Natural killer cell treated with Interleukin-12 subunit alpha and Interleukin-12 subunit beta and Interleukin-15 and Interleukin-18, amount 100 ng/mL, for 72 hours (primary cell): ENCODE measurements at places on chromosomes 4 and X. TPM values are rescaled to one million over a fixed set of nuclear protein-coding genes. Genes with fewer than 3 reads are reported as not detected.
A peak's percentile ranks its signal among the peaks of the same experiment; 100 is the strongest.

DNA sequence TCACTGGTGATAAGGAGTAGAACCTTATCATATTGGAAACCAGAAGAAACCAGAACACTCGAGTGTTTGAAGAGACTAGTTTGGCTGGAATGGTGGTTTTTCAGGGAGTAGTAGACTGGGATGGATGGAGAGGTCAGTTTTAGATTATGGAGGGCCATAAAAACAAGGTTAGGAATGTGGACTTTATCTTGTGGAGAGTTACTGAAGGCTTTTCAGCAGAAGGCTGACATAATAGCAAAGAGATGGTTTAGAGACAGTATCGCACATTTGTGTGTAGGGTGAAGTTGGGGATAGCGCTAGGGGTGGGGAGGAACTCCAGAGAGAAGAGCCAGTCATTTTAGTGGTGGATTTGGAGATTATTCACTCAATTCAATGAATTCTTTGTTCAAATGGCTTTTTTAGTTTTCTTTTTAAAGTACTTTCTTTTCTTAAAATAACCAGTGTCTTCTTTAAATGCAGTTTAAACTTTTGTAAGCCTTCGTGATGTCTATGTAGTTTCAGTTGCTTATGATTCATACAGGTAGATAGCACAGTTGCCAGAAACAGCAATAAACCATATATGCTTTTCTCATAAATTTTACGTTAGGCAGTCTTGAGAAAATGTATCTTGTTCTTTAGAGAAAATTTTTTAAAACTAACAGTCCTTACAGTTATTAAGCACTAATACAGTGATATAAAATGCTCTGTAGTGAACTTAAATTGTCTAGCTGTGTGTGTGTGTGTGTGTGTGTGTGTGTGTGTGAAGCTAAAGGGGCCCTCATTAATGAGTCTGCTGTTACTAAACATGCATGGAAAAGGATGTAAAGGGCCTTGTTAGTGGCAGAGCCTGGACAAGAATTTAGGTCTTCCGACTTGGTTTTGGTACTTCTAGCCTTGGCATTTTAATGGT lies 3.8 kb downstream of the ARHGAP10 start:
- no peak for DNase-seq

DNA sequence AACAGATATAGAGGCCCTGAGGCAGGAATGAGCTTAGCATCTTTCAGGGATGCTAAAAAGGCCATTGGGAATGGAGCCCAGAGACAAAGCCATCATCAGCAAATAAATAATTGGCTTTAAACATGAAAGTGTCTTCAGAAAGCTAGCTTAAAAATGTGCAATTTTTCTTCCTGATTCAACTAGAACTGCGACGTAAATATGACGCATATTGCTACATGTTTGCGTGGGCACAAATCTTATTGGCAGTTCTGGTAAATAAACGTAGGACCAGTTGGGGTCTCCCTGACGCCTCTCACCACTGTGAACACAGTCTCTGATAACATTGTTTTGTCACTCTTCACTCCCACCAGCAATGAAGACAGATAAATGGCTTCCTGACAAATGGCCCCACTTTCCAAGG lies 97.3 kb upstream of the SRD5A3 start:
- no peak for DNase-seq

- no peak for DNase-seq
Measured at GRCh38 chr4:112082954-112083586, 62.2 kb upstream of the FAM241A start.

GRCh38 chrX:47562615-47563243 lies 1.7 kb downstream of the ARAF start:
- DNase-seq = no peak

ART3 gene
- total RNA-seq = 5.4 TPM

GRCh38 chrX:86014421-86014820 lies 32.9 kb downstream of the CHM start:
- DNase-seq = peak; percentile 64

GRCh38 chr4:135429528-135429927 lies 1227.9 kb upstream of the PABPC4L start:
- DNase-seq = no peak

DNA sequence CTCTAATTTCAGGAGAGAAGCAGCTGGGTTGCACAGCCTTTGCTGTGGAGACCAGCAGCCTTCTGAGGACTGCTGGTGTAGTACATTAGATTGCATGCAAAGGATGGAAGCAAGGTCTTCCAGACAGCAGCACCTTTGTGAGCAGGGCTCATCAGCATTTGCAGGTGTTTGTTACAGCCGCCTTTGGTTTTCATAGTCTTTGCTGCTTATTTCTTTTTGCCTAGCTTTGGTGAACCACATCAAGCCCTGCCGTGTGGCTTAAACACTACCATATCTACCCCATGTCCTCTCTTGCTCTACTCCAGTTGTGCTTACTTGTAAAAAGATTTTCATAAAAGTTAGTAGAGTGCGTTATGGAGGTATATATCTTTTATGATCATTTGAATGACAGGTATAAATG lies 57.5 kb downstream of the MTM1 start:
- no peak for DNase-seq

DNA sequence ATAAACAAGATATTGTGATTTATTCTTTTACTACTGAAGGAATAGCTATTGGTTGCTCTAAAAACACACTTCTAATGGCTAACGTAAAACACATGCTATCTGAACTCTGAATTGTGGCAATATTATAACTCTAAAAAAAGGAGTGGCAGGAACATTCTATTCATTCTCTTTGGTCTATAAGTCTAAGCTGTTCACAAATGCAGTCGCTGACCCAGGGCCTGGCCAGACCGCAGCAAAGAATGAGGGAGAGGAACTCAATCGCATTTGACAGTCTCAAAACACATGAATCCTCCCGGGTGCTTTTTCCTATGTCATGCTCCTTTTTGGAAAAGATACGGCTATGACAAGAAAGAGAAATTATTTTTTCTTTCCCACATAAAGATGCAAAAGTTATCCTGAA lies 651.6 kb upstream of the PITX2 start:
- DNase-seq = no peak

GRCh38 chr4:153115322-153116290 lies 88.6 kb upstream of the TRIM2 start:
- peak; percentile 77 for DNase-seq

DNA sequence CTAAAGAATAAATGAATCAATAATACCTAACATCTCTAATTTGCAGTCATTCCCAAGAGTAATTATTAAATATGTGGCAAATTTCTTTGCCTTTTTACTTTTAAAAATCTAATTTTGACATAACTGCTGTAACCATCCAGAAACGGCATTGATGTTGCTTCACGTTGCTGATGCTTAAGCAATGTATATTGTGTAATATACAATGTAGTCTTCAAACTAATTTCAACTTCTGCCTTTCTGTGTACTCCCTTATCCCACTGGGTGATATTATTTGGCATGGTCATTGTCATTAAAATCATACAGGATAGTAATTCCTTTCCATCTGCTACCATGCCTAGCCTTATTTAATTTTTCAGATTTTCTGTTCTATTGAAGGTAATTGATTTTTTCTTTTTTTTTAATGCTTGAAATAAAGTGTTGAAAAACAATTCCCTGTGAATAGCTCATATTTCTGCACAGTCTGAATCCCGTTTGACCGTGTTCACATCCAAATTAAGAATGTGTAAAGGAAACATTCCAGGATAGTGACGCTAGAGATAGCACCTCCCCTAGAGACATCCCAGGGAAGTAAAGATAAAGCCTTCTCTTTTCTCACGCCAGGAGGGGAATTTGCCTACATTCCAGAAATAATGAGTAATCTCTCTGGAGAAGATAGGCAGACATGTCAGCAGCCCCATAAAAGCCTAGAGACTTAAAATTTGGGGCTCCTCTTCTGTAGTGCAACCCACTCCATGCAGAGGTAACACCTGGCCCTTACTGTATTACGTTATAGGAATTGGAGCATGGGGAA lies 8.6 kb downstream of the FAM200B start:
- no peak for DNase-seq

ARHGEF9 gene
- total RNA-seq = 21.6 TPM

DNA sequence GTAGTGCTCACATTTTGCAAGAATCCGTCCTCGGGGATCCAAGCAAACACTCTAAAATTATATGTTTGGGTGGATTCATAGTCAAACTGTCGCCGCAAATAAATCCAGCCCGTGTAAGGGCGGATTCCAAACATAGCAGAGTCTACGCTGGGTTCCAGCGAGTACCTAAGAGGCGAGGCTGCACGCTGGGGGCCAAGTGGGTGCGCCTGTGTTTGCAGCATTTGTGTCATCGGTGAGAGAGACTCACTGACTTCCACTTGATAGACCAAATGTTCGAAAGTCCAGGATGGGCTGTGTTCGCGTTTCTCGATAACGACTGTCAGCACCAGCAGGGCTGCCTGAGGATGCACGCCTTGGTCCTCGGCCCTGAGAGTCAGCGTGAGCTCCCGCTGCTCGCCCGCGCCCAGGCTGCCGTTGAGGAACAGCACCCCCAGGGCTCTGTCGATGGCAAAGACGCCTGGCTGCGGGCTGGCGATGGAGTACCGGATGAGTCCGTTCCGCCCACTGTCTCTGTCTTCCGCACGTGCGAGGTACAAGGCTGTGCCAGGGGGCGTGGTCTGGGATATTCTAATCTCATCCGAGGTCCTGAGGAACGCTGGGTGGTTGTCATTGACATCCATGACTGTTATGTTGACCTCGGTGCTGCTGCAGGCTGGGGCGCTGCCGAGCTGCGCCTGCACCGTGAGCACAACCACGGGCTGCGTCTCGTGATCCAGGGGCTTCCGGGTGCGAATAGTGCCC lies 158.7 kb downstream of the DCHS2 start:
- DNase-seq = no peak

DNA sequence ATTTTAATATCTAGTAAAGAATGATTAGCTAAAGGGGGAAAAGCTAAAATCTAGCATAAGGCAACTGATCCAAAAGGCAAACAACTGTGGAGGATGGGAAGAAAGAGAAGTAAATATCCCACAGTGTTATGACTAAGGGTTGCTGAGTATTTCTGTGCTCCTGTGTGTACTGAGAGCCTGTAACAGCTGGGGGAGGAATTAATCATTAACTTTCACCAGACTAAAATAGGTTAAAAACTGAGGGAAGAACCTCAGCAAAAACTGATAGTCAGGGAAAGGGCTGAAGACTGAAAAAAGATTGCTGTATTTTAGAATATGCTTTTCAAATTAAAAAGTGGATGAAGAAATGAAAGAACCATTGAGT lies 365.9 kb downstream of the CXXC4 start:
- no peak for DNase-seq

- no peak for DNase-seq
Measured at GRCh38 chr4:30962939-30963338, 242.8 kb downstream of the PCDH7 start.

USP26 gene
- not detected for total RNA-seq

DNA sequence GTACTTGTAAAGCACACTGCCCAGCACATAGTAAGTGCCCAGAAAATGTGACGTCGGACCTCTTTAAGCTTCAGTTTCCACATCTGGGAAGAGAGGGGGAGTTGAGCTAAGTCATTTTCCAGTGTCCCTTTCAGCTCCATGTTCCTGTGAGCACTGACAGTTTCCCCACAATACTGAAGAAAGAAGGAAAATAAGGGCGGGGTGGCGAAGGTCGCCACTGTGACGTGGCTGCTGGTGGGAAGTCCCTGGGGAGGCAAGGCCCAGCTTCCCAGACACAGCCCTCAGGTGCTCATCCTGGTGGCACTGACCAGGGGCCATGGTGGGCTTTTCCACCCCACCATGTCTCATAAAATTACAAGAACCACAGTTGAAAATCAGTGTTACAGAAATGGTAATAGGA lies 121.8 kb downstream of the PTTG2 start:
- DNase-seq = no peak

DNA sequence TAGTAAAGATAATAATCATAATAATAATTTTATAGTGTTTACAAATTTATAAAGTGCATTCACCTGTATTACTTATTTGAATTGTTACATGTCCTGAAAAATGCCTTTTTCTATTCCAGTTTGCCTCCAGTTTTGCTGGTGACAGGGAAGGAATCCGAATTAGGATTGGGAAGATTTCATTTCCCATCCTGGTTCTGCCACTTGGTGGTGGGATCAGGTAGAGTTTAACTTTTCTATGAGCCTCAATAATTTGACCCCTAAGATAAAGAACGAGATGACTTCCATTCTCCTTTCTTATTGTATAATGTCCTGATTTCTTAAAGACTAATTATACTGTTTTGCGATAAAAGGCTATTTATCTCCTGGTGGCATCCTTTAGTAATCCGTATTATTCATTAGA lies 1090.9 kb downstream of the RAPGEF2 start:
- no peak for DNase-seq

GRCh38 chr4:118086344-118086743 lies 52.1 kb downstream of the NDST3 start:
- no peak for DNase-seq

GRCh38 chr4:95050980-95051701 lies 293.4 kb downstream of the BMPR1B start:
- DNase-seq = no peak

- DNase-seq = no peak
Measured at GRCh38 chr4:143313996-143314395, 22.7 kb upstream of the GAB1 start.

DNA sequence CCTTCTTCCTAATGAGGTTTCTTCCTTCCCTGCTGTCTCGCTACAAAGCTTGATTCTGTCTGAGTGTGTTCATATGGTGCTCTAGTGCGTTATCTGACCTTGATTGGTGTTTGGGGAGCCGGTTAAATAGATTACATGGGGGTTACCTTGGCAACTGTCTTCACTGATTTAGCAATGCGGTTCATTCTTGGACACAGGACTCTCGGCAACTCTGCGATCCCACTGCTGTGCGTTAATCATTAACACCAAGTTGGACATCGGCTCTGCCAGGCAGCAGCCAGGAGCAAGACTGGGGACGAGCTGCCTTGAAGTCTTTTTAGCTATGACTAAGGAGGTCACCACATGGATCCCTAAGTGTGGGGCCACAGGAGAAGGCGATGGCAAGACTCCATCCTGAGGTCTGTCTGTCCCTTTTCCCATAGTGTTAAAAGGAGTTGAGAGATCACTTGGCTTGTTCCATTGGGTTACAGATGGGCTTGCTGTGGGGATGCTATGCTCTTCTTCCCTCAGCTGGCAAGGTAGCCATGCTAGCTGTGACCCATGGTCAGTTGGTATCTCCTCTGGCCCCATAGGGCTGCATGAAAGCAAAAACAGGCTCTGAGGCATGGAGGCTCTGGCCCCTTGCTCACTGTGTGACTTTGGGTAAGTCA lies 93.4 kb upstream of the MAMLD1 start:
- DNase-seq = no peak

- no peak for DNase-seq
Measured at GRCh38 chr4:110641218-110641617, 18.3 kb upstream of the PITX2 start.

GRCh38 chrX:48695534-48695896 lies 1.0 kb upstream of the SUV39H1 start:
- DNase-seq = no peak

GRCh38 chr4:184807797-184808712 lies 17.7 kb downstream of the ACSL1 start:
- no peak for DNase-seq

FAM47A gene
- total RNA-seq = not detected
